A172 (cell line): ENCODE measurements at places on chromosomes 6 and 20. TPM values are rescaled to one million over a fixed set of nuclear protein-coding genes. Genes with fewer than 3 reads are reported as not detected.

PHACTR1 gene
- total RNA-seq, result 0.55 and 1.6 TPM in 2 replicates

- DNase-seq, result no peak
Measured at GRCh38 chr6:142414462-142415250, 112.8 kb downstream of the ADGRG6 start.

LY6G6D gene
- total RNA-seq, result not detected in 2 replicates

SRMS gene
- total RNA-seq, result not detected in 2 replicates

DNA sequence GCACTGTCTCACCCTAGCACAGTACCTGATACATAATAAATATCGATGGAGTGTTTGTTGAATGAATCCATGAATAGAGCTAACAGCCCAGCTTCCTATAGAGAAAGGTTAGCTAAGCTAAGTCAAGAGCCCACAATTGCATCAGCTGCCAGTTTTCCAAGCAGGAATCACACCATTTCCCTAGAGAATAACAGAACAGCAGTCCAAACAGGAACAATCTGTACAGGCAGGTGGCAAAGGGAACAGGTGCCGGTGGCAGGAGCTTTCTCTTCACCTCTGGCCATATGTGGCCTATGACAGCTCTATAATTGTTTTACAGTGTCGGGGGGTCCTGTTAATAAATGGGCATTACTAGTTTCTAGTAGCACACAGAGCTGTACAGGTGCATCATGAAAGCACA lies 38.8 kb downstream of the ISM1 start:
- no peak for DNase-seq

DNA sequence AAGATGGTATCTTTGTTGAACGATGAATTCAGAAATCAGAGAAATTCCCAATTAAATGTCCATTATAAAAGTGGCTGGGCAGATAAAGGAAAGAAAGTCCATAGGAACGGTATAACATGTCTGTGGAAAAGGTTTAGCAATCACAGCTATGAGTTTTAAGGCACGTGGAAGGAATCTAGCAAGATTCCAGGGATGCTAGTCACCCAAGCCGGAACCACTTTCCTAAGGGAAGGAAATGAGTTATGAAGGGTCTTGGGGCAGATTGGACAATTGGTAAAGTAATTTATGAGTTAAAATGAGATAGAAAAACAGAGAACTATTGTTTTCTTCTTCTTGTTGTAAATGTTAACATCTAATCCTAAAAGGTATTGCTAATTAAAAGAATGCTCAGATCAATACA lies 384.8 kb downstream of the ADGRB3 start:
- DNase-seq, result peak; percentile 7

SALL4 gene
- total RNA-seq, result 0.02 TPM in 1 of 2 replicates, not detected in the other

DNA sequence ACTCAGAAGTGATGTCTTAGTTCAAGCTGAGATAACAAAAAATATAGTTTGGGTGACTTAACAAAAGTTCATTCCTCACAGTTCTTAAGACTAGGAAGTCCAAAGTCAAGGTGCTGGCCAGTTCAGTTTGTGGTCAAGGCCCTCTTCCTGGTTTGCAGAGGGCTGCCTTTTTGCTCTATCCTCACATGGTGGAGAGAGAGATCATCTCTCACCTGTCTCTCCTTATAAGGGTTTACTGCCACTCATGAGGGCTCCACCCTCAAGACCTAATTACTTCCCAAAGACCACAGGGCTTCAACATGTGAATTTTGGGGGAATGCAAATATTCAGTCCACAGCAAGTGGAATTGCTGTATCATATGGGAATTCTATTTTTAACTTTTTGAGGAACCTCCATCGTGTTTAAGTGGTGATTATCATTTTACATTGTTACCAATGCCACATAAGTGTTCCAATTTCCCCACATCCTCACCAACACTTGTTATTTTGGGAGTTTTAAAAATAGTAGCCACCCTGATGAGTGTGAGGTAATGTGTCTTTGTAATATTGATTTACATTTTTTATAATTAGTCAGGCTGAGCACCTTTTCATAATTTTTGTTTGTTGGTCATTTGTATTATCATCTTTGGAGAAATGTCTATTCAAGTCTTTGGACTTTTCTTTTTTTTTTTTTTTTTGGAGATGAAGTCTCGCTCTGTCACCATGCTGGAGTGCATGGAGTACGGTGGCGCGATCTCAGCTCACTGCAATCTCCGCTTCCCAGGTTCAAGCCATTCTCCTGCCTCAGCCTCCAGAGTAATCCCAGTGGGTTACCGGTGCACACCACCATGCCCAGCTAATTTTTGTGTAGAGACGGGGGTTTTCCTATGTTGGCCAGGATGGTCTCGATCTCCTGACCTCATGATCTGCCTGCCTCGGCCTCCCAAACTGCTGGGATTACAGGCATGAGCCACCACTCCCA lies 112.2 kb downstream of the SESN1 start:
- no peak for DNase-seq

TRAPPC3L gene
- total RNA-seq, result not detected in 2 replicates

GRCh38 chr20:13671916-13672378 lies 33.2 kb upstream of the TASP1 start:
- DNase-seq, result no peak

RAET1L gene
- total RNA-seq, result 0.69 TPM in 1 of 2 replicates, not detected in the other

- DNase-seq, result no peak
Measured at GRCh38 chr6:84517741-84518530, 246.5 kb downstream of the TBX18 start.

MTCH1 gene
- total RNA-seq, result 189 and 200 TPM in 2 replicates

SLC22A16 gene
- not detected in 2 replicates for total RNA-seq

SIRPB1 gene
- total RNA-seq, result 0.55 and 0.74 TPM in 2 replicates

CENPQ gene
- 26.0 and 32.8 TPM in 2 replicates for total RNA-seq

- DNase-seq, result no peak
Measured at GRCh38 chr6:138522611-138523010, 23.3 kb upstream of the NHSL1 start.

ADGRF4 gene
- 1.5 and 1.7 TPM in 2 replicates for total RNA-seq

DNA sequence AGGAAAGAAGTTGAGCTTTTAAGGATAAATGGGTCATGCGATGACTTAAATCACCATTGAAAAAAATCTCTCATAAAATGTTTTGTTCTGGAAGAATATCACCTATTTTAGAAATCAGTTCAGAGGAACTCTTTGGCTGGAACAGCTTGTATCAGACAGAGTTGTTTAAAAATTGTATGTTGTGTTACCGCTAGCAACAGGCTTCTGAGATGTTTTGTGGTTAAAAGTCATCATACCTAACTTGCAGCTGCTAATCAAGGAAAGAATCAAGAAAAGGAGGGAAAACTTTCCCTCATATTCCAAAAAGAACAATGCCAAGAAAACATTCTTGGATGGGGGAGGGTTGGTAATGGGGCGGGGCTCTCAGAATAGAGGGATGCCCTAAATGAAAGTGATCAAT lies 220.7 kb upstream of the CITED2 start:
- DNase-seq, result no peak

GRCh38 chr6:138971601-138972000 lies 16.5 kb downstream of the REPS1 start:
- no peak for DNase-seq

- peak; percentile 80 for DNase-seq
Measured at GRCh38 chr6:44662461-44663121, 275.1 kb downstream of the CDC5L start.

- DNase-seq, result peak; percentile 4
Measured at GRCh38 chr6:74931558-74931957, 274.3 kb downstream of the COL12A1 start.

DNA sequence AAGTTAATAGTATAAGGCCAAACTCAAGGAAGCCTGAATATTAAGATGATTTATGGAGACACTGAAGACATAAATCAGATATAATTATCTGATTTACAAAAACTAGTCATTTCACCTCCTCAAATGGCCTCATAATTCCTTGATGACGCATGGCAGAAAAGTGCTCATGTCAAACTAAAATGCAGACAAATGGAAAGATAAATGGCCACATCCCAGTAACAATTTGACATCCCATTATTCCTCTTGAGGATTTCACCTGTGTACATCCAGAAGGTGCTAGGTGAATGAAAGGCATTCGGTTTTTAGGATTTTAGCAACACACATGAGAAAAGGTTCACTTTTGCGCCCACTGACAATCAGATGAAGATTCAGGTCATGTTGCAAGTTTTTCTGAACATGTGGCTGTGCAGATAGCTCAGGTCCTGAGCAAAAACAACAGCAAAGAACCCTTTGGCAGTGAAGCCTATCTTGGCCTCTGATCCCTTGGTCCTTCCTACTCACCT lies 24.2 kb downstream of the SGK1 start:
- DNase-seq, result peak; percentile 84

DNA sequence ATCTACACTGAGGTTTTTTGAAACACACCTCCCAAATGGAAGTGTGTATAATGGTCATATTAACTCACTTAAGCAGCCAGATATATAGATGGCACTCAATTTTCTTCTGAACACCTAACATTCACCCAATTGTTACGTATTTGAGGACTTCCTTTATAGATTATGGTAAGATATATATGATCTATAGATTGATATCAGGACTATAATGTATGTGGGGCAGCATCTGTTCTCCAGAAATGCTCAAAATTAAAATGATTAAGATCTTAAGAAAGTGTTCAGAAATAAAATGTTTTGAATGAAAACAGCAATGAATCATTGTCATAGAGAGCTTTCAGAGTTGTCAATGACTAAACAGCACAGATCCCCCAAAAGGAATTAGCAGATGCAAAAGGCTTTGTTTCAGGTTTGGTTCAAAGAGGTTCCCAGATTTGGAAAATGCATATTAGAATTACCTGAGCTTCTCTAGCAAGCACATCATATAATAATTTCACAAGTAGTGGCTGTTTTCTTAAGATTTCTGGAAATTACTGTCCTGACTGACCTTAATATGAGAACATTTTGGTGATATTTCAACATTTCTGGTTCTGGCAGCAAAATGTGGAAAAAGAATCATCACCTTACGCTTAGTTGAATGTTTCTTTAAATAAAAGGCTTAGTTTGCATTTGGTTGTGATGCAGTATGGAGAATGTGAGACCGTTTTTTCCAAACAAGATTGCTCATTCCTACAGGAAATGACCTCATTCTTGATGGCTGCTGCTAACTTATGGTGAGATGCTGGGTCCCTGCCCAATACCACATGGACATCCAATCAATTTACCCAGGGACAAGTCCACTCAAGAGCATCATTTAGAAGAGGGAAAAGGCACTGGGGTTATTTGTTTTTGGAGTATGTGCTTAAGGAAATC lies 31.5 kb downstream of the TRAF3IP2 start:
- peak; percentile 91 for DNase-seq

DNA sequence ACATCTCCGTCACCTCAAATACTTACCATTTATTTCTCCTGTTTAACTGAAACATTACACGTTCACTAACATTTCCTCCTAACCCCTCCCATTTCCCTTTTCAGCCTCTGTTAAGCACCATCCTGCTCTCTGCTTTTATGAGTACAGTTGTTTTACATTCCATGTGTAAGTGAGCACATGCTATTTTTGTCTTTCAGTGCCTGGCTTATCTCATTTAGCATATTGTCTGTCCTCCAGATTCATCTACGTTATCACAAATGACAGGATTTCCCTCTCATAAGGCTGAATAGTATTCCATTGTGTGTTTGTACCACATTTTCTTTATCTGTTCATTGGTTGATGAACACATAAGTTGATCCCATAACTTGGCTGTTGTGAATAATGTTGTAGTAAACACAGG lies 22.7 kb downstream of the TAF11 start:
- no peak for DNase-seq

SAMD10 gene
- total RNA-seq, result 0.77 TPM in 1 of 2 replicates, not detected in the other

TREML1 gene
- not detected in 2 replicates for total RNA-seq

- DNase-seq, result no peak
Measured at GRCh38 chr6:147040121-147040910, 163.9 kb upstream of the STXBP5 start.

GRCh38 chr6:149938571-149939355 lies 3.1 kb upstream of the ULBP2 start:
- no peak for DNase-seq

- DNase-seq, result no peak
Measured at GRCh38 chr6:27806981-27807440, 105.2 kb downstream of the OR2B2 start.

DNA sequence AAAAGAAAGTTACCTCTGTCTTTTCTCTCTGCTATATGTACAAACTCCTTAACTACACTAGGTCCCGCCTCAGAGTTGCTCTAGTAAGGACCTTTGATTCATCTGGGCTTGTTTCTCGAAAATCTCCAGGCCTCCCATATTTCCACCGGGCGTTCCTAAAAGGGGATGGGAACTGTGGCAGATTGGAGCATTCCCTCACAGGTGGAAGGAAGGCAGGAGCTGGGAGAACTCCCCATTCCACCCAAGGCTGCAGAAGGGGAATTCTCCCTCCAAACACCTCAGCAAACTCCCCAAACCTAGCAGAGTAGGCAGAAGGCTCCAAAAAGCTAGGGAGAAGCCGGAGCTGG lies 1.6 kb upstream of the TFAP2A start:
- no peak for DNase-seq

- DNase-seq, result no peak
Measured at GRCh38 chr6:76466286-76466685, 393.8 kb upstream of the IMPG1 start.

GRCh38 chr6:158115102-158115501 lies 53.0 kb downstream of the SERAC1 start:
- DNase-seq, result no peak

- no peak for DNase-seq
Measured at GRCh38 chr6:135853986-135854385, 2.5 kb downstream of the PDE7B start.

DNA sequence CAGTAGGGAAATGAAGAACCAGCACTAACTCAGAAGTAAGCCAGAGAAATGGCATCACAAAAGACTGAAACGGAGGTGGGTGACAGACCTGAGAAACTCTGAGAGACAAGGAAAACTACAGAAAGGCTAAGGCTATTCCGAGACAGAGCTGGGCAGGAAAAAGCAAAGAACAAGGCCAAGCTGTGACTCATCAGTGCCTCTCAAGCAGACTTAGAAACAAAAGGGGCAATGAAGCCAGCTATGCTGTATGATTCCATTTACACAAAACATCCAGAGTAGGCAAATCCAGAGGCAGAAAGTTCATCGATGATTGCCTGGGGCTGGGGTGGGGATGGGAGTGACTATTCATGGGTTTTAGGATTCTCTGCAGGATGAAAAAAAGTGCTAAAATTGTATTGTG lies 50.0 kb downstream of the SLC23A2 start:
- peak; percentile 84 for DNase-seq

- no peak for DNase-seq
Measured at GRCh38 chr20:3766422-3767109, 987 bp downstream of the ADISSP start.

- DNase-seq, result no peak
Measured at GRCh38 chr6:158611039-158611438, 33.5 kb downstream of the DYNLT1 start.

DNA sequence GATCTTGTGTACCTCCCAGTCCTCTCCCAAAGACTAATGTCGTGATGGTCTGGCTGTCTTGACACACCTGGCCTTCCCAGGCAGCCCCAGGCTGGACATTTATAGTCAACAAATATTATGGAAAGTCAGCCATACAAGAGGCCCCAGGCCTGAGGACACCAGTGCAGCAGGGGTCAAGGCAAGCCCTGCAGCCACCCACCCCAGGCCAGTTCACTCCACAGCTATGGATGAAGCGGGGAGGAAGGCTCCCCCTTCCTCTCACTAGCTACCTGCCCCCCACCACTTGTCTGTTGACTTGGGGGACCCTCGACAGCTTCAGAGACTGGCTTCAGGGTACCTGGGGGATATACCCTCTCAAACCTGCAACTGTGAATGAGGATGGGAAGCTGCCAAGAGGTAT lies 132.1 kb downstream of the MRPL14 start:
- no peak for DNase-seq
